ENCODE measurements at places on chromosomes 3 and 15. TPM values are rescaled to one million over a fixed set of nuclear protein-coding genes. Genes with fewer than 3 reads are reported as not detected.

Gene LRRIQ4
- not detected for total RNA-seq

Gene IL17RD
- total RNA-seq, result 2.3 TPM

Gene LTF
- total RNA-seq, result not detected

Gene PROK2
- total RNA-seq, result not detected

Gene CNBP
- 251 TPM for total RNA-seq

Gene CLDN11
- 386 TPM for total RNA-seq

All from epithelial cell of alveolus of lung (primary cell).